ENCODE measurements at places on chromosomes 2 and 18.

DNA sequence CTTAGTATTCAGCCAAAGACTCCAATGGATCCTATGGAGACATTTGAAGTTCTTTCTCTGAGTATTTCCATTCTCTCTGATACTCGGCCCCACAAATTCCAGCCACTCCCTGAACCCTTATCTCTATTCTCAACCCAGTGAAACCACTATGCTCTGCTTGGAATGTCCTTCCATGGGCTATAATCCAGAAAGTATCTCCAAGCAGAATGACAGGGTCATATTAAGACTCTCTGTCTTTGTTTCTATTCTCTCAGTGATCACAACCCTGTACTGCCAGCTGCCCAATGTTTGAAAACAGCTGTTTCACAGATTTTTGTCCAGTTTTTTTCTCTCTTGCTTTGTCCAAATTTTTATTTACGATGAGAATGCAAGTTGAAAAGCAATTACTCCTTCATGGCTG, 21.9 kb downstream of the CHMP3 start:
- no peak for DNase-seq

GRCh38 chr18:10234281-10234680, 220.2 kb upstream of the APCDD1 start:
- DNase-seq: no peak

- no peak for DNase-seq
Observed at GRCh38 chr2:133421516-133422324, 146.5 kb downstream of the NCKAP5 start.

DNA sequence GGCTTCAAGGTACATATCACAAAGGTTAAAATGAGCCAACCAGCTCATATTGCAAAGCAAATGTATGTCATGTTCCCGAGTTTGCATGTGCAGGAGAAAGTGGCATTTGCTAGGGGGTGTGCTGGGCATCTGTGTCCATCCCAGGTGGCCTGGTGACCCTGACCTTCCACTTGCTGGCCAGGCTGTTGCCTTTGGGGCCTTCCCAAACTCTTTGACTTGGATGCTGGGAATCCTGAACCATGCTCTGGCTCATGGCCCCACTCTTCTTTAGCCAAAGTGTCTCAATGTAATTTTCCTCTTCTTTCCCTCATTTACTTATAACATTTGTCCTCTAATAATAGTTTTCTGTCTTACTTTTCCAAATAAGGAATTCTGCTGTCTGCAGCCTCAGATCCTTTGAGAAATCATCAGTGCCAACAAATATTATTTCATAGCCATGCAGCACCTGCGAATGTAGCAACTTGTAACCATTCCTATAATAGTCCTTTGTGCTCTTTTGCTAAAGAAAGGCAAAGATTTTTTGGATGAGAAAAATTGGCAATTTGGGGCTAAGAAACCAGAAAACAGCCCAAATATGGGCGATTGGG, 64.2 kb downstream of the MTCL1 start:
- DNase-seq: no peak

GRCh38 chr18:76528477-76529432, 33.7 kb upstream of the ZNF516 start:
- no peak for DNase-seq

DNA sequence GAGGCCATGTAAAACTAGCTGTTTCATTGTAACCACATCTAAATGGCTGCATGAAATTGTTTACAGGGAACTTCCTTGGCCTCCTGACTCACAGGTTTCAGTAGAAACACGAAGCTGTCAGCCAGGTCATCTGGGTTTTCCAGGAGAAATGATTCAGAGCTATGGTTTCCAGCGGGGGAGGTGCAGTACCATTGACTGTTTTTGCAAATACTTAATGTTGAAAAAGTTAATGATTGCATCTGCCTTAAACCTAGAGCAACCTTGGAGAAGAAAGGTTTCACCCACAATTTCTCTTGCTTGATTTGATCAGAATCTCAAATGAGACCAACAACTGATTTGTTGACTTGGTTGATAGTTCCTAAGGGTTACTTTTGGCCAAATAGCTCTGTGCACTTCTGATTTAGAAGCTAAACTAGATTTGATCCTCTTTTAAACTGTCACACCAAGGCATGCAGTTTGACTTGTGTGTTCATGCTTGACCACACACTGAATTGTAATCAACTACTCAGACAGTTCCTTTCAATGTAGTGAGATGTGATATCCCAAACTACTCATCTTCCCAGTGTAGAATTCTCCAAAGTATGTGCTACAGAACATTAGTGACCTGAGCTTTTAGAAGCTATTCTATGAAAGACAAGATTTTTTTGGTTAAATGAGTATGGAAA, 193.5 kb upstream of the CHST9 start:
- no peak for DNase-seq

Measured in activated CD4-positive, CD25-positive, alpha-beta regulatory T cell treated with anti-CD3 and anti-CD28 coated beads, Interleukin-2, amount 50 U/mL, for 16 hours (primary cell).